ENCODE measurements at places on chromosomes 2 and 18.
A peak's percentile ranks its signal among the peaks of the same experiment; 100 is the strongest.

DNA sequence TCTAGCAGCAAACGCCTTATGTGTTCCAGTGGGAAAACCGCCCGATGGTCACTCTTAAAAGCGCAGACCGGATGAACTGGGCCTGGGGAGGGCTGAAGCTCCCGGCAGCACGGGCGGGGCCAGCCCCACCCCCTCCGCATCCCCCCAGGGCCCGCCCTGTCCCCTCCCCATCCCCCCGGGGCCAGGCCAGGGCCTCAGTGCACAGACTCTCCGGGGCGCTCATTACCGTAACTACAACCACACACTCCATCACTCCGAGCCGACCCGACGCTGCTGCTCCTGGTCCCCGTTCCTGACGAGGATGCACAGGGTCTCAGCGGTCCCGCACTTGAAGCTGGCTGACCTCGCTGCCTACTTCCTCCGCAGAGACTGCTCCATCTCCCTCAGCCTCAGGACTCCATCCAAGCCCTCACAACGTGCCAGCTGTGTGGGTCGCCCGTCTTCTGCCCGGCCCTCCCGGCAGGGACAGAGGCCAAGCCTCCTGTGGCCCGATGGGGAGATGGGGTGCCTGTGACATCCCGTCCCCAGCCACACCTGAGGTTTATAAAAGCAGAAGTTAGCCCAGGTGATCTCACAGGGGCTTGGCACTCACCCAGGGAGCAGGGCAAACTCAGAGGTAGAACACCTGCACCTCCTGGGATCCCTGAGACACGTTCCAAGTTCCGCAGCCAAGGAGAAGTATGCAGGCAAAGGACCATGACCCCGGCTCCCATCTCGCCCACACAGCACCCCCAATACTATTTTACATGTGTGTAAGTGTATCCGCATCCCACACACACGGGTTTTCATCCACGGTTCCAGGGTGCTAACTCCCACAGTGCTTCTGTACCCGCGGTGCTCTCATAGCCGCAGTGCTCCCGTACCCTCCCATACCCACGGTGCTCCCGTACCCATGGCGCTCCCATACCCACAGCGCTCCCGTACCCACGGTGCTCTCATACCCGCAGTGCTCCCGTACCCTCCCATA lies 36.0 kb downstream of the SLC66A2 start:
- DNase-seq, result no peak

- DNase-seq, result peak; percentile 56
These were observed 57.8 kb downstream of the PKDCC start for GRCh38 chr2:42105330-42106256.

- DNase-seq, result no peak
These were observed 8.9 kb upstream of the SESTD1 start for GRCh38 chr2:179273461-179273962.

DNA sequence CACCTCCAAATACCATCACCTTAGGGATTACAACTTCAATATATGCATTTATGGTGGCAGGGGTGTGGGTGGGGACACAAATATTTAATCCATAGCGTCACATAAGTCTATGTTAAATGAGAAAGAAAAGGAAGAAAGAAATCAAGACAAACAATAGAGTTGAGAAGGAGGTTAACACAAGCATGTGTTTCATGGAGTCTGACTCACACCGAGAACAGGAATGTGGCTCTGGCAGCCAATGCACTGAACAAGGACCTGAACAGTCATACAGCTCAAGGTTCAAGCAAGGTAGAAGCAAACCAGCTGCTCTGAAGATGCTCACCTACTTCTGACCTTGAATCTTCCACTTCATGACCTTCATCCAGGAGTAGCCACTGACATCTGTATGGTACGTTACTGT lies 36.2 kb upstream of the LPIN1 start:
- DNase-seq, result no peak

DNA sequence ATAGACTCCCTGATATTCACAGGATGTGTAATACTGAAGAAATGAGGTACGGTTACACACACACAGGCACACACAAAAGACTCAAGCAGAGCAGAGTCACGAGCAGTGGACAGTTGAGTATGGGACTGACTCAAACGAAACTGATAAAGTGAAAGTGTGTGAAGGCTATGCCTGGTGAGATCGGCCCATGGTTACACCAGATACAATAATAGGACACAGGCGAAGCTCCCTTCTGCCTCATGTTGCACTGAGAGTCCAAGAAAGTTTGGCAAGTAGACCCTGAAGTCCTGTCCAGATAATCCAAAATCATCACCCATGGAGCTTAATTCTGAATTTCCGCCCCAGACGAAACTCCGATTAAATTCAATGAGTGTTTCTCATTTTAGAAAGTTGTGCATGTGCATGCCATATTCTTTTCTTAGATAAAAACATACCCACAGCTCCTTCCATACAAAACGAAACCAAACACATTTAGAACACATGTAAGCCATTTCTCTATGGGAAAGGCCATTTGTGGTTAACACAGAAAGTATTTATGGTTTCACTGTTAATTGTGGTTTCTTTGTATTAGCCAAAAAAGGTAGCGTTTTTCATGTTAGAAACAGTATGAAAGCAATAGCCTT lies 567.6 kb downstream of the PLCL1 start:
- DNase-seq, result no peak

DNA sequence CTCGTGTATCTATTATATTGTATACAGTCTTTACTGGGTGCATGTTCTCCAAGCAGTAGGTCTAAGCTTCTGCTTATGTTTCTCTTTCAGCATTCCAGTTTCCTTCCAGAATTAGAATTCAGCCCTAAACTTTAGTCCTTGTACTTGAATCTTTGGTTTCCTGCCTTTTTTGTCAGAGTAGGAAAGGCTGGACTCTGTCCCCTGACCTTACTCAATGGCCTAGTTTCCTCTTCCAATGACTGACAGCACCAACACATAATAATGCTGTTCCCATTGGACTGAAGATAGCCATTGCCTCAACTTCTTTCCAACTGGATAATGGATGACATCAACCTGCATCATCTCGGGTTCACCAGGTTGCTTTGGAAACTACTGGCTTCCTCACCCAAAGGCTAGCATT lies 217.0 kb downstream of the FIGN start:
- DNase-seq, result no peak

DNA sequence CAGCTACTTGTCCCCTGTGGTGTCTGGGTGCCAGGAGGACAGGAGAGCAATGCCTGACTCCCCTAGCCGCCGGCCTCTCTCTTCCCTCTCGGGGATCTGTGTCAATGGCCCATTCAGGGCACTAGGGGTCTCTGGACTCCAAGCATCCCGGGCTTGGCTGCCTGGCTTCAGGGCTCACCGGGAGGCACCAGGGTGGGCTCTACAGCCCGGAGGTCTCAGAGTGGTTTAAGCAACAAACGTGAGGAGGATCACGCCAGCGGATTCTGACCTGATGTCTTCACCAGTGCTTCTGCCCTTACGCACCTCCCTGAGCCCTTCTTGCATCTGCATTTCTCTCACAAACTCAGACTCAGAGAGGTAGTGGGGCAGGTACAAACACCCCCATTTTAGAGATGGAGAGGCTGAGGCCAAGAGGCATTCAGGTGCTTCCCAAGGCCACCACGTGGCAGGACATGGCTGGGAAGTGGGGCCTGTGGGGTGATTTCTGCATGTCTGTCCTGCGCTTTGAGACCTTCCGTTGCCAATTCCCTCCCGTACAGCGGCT lies 243.0 kb downstream of the CELF4 start:
- no peak for DNase-seq

DNA sequence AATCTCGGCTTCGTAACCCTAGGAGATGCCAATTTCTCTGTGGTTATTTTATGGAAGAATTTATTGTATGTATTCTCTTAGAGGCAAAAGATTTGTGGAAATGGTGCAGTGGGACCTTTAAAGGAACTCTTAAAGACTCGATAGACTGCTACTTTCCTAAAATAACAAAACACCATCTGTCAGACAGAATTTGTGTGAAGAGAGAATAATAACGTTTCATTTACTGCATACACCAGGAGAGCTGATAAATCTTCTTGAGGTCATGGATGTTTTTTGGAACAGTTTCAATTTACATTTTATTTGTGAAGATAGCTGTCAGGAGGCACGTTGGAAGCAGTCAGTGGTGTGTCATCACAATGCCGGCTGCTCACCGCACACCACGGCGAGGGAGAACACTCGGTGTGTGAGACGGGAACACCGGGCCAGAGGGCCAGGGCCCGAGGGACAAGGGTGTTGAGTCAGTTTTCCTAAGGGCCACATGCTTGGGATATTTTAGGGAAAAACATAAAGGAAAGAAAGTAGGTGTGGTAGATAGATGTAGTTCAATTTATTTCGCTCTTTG lies 1681.0 kb upstream of the DDX18 start:
- no peak for DNase-seq

- no peak for DNase-seq
These were observed 165.7 kb downstream of the RTP5 start for GRCh38 chr2:242034996-242035814.

DNA sequence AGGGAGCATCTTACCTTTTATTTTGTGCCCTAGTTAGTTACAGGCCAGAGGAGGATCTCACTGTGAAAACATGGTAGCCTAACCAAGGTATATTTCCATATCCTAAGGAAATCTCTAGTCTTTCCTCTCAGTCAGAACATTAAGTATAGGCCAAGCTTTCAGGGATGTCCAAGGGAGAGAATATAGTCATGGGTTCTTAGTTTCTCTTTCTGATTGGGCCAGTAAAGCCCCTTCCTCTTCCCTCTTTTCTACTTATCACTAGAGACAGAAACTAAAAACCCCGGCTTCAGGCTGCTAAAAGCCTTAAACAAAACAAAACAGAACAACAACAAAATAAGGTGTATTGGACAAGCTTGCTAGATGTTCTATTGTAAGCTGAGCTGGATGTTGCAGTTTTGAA lies 44.3 kb upstream of the TNFRSF11A start:
- no peak for DNase-seq

DNA sequence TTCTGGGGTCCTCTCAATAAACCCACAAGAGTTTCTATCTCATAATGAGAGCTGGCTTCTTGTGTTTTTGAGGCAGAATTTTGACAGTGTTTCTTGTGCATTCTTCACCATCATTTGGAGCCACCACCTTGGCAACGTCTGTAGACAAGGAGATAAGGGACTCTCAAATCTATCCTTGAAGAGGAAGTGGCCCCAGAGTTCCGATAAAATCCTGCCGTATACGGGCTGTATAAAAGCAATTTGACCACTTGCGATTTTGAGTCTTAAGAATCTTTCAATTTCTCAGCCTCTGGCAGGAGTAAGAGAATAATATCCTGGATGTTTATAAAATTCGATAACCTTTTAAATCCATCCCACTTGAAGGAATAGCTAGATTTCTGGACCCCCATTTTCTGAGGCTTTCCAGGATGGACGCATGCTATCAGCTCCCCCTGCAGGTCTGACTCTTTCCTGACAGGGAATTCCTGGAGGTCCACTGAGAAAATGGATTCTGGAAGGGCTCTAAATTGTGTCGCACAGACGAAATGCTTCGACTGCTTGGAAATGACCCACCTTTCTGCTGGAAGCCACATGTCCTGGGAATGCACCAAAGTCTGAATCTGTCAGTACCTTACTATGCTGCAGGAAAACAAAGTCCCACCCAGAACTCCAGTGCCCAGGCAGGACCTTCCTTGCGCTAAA lies 54.1 kb downstream of the E2F6 start:
- no peak for DNase-seq

DNA sequence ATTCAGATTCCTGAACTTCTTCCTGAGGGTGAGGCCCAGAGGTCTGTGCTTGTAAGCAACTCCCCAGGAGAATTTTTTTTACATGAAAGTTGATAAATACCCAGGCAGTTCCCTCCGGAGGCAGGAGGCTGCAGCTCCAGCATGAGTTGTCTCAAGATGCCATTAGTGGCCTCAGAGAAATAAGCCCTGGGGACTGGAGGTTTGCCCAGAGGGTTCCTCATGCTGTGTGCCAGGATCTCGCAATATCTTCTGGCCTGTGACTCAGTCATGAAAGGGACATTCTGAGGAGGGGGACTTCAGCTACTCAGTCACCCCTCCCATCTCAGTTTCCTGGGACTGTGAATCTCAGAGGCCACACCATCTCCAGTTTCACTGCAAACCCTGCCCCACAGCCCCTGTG lies 49.9 kb downstream of the LYPD1 start:
- no peak for DNase-seq

DNA sequence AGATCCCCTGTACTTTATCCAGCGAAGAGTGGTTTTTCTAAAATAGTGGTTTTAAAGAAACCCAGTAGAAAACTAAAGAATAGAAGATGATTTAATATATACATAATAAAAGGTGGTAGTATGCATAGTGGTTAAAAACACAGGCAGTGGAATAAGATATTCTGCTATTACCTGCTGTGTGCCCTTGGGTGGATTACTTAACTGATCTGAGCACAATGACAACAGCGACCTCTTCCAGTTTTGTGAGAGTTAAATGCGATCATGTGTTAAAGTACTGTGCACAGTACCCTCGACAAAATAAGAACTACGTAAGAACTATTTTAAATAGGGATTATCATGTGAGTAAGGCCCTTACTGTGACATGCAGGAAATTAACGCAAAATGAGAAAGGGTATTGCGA lies 30.0 kb upstream of the CHMP1B start:
- DNase-seq, result no peak

DNA sequence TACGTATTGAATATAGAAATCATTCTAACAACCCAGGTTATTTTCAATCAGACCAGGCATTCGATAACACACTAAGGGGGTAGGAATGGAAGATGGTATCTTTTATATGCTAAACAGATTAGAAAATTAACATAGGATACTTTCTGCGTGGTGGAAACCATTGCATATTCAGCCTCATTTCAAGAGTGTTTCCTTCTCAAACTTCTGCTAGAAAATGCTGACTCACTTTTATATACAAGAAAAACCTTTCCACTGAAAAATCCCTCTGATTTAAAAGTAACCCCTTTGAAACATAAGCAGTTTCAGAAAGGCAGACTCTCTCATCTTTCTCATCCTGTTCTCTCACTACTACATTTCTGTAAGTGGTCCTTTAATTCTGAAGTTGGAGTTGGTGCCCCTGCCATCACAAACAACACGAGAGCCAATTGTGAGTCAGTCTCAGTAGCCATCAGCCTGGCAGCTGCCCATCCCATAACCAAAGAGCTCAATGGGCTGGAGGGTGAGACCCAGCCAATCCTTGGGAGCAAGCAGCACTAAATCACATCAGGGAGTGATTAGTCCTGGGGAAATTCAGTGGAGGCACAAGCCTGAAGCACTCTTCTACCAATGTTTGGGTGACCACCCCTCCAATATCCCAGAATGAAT lies 343.1 kb downstream of the CELF4 start:
- no peak for DNase-seq

GRCh38 chr2:118936936-118937335 lies 5.1 kb upstream of the MARCO start:
- no peak for DNase-seq

DNA sequence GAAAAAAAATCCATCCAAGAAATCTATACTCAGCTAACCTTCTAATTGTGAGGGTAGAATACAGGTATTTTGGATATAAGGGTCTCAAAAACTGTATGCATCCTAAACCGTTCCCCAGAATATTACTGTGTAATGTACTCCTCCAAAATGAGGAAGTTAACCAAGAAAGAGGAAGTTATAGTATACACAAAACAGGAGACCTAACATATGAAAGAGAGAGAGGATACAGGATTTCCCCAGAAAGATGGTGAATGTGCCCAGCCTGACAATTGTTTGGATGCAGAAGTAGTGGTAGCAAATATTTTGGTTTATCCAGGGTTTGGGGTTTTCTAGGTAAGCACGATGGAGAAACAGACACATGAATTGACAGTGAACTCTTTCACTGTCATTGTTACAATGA lies 50.6 kb downstream of the GALNT3 start:
- no peak for DNase-seq

All from stimulated activated CD4-positive, alpha-beta T cell treated with anti-CD3 and anti-CD28 coated beads, TNF-alpha, amount 100 ng/mL, for 4 hours (primary cell).